ENCODE measurements at places on chromosomes 4 and X.

GRCh38 chr4:70594196-70594595 is 2.1 kb downstream of the AMBN start:
- DNase-seq: no peak

GRCh38 chr4:40572692-40573310 is 56.9 kb downstream of the RBM47 start:
- no peak for DNase-seq

GRCh38 chr4:127780598-127780997 is 1.5 kb upstream of the HSPA4L start:
- DNase-seq: no peak

DNA sequence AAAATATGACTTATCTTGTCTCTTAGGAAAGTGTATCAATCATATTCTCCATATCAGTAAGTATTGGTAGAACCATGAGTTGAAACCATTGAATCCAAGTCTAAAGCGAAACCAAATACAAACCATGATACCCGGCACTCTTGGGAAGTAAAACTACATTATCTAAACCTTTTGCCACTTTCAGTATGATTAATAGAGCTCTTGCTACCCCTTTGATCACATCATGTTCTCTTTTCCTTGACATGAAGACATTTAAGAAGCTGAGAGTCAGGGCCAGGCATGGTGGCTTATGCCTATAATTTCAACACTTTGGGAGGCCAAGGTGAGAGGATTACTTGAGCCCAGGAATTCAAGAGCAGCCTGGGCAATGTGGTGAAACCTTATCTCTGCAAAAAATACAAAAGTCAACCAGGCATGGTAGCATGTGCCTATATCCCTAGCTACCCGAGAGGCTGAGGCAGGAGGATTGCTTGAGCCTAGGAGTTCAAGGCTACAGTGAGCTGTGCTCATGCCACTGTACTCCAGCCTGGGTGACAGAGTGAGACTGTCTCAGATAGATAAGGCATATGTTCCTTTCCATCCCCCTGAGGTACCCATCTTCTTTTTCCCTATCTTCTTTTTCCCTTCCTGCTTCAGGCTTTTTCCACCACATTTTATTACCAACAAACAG is 45.4 kb downstream of the CEP135 start:
- no peak for DNase-seq

- no peak for DNase-seq
Observed at GRCh38 chrX:14775416-14775815, 97.5 kb downstream of the FANCB start.

DNA sequence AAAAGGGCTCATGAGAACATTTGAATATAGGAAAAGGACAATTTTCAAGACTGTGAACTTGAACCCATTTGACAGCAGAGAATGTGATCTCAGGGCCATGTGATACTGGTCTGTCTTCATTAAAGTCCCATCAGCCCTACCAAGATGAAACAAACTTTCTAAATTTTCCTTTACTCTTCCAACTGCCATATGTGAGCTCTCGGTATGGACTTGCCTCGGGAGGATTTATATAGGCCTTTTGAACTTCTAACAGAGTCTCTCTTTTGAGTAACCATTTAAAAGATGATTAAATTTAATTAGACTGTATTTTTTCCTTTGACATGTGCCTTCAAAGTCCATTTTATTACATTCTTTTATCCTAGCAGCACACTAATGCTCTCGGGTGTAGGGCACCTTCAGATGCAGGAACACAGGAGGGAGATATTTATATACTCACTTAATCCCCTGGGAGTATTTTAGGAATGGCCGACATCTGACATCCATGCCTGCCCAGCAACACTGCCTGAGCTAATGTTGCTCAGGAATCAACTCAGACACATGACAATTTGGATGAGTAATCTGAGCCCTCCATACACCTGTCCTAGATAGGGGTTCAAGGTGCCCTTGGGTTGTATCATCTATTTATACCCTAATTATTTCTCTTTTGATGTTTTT is 155.0 kb downstream of the SLC7A11 start:
- DNase-seq: no peak

DNA sequence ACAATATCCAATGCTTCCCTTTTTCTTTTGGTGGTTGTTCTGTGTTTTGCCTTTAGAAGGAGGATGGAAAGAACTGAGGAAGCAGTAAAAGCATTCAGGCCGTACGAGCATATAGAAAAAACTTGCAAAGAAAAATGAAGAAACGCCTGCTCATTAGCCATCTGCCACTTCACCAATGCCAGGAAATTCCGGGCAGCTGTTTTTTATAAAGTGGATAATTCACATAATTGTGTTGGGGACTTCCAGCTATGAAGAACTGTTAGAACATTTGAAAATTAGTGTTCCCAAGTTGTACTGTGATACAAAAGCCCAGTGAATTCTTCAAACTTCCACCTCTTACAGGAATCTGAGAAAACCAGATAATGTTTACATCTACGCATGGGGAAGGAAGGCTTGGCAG is 11.7 kb downstream of the RELL1 start:
- DNase-seq: no peak

DNA sequence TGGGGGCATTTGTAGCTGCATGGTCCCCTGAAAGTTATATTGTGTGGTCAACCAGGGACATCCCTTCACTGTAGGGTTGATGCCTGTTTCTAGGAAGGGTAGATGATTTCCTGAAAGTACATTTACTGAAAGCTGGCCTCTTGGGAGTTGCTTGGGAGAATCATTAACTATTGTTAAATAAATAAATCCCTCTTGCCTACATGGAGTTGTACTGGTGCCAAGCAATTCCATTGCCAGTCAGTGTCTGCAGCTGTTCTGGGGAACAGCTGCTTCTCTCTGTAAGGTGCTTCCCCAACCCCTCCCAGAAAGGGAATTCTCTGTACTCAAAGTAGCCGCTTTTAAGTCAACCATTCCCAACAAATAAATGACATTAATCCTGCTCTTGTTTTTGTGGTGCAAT is 51.1 kb downstream of the C4orf51 start:
- DNase-seq: peak; percentile 72

- peak; percentile 53 for DNase-seq
Observed at GRCh38 chr4:124152132-124152531, 560.4 kb downstream of the ANKRD50 start.

DNA sequence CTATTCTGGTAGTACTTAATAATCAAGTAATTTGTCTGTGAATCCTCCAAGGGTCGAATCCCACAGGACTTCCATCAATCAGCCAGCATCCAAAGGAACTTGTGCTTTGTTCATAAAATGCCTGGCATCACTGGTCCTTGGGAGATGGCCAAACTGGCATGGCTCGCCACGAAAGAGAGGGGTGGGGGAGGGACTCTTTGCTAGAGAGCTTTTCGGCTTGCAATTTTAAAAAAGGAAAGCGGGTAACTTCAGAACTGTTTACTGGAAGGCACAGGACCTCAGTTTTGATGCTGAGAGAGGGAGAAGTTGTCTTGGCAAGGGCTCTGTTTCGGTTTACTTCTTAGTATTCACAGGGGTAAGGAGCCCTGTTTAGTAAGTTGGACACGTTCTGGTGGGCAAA is 79.4 kb upstream of the FHL1 start:
- DNase-seq: no peak

GRCh38 chrX:113399506-113400192 is 559.0 kb upstream of the AMOT start:
- peak; percentile 48 for DNase-seq

GRCh38 chr4:65789805-65790204 is 119.5 kb upstream of the EPHA5 start:
- DNase-seq: peak; percentile 11

GRCh38 chrX:136325377-136325776 is 24.6 kb downstream of the ADGRG4 start:
- no peak for DNase-seq

GRCh38 chrX:66163849-66164411 is at the start of gene HEPH:
HEPH (plus strand) TSS chrX:66164247; CDS start chrX:66170571, 6,324 bp downstream.
- DNase-seq: peak; percentile 72

- DNase-seq: no peak
Observed at GRCh38 chr4:174418640-174419212, 103.6 kb downstream of the HPGD start.

- DNase-seq: peak; percentile 19
Observed at GRCh38 chr4:155941085-155941790, 12.4 kb downstream of the CTSO start.

GRCh38 chr4:88697588-88698329 is at the start of gene NAP1L5:
NAP1L5 (minus strand) TSS chr4:88697829; CDS start chr4:88697754, 75 bp downstream.
- peak; percentile 65 for DNase-seq

DNA sequence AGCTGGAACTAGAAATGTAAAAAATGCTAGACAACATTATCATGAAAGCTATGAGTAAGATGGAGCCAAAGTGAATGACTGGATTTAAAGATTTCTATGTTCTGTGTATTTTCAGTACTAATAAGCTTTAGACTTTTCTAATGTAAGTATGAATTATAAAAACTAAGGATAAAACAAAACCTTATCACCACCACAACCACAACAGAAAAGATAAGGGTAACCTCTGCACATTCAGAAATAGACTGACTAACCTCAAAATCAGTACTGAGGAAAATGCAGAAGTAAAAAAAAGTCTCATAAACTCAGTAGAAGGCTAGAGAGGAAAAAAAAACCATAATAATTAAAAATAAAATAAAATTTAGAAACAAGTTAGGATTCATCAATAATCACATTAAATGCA is 14.9 kb upstream of the UBE2NL start:
- DNase-seq: no peak

- DNase-seq: no peak
Observed at GRCh38 chr4:150720973-150721518, 139.1 kb downstream of the MAB21L2 start.

GRCh38 chr4:2900741-2901140 is 57.1 kb downstream of the ADD1 start:
- no peak for DNase-seq

DNA sequence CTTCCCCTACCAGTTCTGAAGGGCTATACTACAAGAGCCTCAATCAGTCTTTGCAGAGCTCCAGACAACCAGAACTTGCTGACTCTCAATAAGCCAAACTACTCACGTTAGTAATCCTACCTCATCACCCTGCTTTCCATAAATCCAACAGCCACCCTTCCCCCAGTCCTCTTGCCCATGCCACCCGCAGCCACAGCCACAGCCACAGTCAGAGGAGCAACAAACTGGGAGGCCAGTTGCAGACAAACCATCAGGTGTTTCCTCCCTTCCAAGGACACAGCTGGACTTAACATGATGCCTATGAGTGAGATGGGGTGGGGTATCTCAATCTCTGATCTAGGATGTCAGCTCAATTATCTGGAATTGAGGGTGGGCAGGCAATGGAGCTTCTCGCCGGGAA is 1.0 kb downstream of the GABRA3 start:
- DNase-seq: no peak

DNA sequence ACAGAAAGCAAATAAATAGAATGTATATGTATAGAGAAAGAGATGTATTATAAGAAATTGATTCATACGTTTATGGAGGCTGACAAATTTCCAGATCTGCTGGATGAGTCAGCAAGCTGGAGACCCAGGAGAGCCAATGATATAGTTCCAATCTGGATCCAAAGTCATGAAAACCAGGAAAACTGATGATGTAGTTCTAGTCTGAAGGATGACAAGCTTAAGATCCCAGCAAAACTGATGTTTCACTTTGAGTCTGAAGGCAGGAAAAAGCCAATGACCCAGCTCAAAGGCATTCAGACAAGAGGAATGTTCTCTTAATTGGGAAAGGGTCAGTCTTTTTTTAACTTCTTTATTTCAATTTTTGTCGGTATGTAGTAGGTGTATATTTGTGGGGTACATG is 102.6 kb downstream of the LHFPL1 start:
- DNase-seq: peak; percentile 49

DNA sequence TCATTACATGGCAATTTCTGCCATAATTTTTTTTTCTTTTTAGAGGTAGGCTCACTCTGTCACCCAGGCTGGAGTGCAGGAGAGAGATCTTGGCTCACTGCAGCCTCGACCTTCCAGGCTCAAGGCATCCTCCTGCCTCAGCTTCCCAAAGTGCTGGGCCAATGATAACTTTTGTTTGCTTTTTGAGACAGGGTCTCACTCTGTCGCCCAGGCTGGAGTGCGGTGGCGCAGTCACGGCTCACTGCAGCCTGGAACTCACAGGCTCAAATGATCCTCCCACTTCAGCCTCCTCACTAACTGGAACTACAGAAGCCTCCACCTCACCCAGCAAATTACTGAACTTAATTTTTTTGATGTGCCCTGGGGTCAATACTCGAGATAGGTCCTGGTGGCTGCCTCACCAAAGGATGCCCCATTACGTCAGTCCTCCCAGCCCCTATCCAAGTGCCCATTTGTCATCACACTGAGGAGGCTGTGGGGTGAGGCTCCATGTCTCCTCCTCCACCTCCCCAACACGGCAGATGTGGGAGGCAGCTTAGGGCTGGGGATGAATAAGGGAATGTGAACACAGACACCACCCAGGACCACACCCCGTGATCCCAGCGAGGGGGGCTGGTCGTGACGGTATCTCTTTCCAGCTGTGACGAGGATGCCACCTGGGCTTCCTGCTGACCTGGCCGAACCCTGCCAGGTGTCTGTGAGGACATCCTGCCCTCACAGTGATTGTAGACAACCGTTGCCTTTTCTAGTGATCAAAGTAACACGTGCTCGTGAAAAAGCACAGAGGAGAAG is 12.4 kb upstream of the NKX1-1 start:
- no peak for DNase-seq

DNA sequence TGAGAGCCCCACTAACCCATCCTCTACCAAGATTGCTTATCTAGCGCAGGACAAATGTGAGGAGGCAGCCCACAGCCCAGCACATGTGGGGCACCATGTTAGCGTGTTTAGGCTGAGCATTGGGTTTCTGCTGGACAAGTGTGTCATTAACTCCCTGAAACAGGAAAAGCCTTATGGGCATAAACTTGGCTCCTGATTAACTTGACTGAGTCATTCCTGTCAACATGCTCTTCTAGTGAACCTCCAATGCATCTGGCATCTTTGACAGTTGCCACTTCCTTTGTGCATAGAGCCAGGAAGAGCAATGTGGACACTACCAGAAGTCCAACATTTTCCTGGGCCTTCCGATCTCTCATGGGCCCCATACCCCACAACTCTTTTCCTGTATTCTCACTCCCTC is 2.5 kb downstream of the SPIN2A start:
- no peak for DNase-seq

DNA sequence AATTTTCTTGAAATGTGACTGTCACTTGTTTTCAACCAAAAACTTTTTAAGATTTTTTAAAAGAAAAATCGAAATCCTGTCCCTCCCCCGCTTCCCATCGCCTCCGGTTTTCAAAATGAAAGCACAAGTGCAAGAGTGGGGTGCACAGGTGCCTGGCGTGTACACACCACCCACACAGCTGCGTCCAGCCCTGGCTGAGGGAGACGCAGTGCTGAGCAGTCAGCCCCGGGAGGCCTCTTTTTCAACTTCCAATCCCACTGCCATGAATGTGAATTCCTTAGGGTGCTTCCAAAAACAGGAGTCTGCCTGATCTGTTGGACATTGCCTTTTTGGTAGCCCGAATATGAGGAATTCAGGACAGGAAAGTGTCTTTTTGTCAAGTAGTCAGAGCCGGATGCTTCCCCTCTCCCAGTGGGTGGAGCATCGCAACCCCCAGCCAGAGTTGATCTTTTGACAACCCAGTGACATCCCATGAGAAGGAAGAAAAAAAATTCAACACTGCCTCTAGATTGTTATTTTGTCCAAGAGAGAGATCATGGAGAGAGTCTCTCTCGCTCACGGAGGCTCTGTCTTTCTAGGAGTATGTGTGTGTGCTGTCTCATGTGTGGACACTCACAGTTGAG is 8.9 kb downstream of the PRRG3 start:
- DNase-seq: no peak

Data from fibroblast of upper back skin (primary cell).